Effector memory CD4-positive, alpha-beta T cell (primary cell): ENCODE measurements at places on chromosomes 1 and 21.
A peak's percentile ranks its signal among the peaks of the same experiment; 100 is the strongest.

DNA sequence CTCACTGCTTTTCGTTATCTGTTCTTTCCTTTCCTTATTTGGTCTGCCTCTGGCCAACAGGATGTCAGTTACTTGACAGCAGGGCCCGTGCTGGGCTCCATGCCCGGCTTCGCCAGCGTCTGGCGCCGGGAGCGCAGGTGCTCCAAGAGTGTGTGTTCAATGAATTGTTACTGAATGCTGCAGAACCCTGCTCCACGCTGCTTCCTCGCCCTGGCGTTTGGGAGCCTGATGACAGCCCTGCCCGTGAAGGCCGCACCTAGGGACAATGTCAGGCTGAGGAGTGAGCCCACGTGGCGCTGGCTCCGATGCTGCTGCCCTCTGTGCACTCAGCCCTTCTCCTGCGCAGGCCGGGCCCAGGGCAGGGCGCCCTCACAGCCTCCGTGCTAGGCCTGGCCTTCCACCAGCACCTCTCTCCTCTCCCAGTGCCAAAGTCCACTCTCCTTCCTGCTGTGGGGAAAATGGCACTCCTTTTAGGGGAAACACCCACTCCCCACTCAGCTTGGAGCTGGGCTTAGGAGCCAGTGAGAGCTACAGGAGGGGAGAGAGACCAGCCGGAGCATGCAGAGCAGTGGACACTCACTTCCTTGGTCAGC is 51.4 kb downstream of the ACBD3 start:
- DNase-seq: no peak

GRCh38 chr1:118877668-118878396 is 110.3 kb downstream of the TBX15 start:
- no peak for DNase-seq

DNA sequence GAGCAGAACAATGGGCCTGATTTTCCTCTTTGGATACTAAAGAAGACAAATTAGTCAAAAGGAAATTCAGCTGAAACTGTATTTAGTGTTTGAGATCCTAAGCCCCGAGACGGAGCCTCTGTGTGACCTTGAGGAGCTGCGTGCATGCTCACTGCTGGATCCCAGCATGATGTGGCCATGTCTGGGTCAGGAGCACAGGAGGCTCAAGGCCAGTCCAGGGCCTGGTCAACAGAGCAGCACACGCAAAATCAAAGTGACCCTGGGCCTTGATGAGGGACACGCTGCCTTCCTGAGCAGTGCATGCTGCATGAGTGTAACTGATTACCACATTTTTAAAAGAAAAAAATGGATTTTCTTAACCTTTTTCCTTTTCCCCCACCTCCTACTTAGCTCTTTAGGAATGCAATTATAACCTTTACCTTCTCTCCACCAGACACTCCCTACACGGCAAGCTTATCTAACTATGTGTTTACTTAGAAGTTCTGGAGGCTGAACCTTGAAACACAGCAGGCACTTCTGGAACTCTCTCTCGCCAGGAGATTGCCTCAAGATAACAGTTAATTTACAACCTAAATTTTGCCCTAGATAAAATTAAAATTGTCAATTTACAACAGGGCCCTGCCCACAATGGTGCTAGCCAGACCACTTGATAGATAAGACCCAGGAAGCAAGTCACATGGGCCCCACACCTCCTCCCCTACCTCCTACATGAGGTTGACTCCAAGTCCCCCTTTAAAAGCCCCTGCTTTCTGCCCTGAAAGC is 144.6 kb downstream of the LRIG2 start:
- DNase-seq: no peak

DNA sequence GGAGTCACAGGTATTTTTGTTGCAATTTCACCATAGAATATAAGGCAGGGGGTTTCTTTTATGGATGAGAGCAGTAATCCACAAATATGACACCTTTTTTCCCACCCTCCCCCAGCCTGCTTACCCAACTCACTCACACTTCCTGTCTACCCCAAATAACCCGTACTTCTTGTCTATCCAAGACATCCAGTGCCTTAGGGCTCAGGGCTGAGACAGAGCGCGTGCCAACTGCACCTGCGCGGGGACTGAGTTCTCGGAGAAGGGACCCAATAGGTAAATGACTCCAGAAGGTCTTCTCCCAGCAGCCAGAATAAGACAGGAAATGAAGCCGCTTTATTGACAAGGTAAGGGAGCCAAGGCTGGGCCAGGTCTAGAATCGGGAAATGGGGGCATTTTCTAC is 369.1 kb downstream of the SIPA1L2 start:
- DNase-seq: no peak

DNA sequence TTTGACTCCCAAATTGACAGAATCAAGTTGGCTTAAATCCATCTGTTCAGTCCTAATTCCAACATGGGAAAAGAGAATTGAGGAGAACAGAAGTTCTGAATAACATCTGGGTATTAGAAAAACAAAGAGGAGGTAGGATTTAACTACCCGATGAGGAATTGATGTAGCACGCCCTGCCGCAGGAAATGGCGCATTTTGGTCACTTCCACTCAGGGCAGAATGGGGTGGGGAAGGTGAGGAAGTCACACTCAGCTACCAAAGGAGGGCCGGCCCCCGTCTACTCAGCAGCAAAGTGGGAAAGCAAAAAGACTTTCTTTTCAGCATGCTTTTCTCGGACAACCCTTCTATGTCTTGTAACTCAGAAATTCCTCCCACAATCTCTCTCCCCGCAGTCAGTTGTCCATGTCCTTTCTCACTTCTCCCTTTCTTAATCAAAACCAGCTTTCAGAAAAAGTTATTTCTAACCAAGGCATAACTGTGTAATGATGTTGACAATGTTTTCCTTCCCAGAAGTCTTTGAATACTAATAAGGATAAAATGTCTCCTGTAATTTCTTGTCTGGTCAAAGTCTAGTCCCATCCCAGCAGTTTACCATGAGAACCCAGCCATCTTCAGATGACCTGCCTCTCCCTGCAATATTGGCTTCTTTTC is 60.5 kb upstream of the SIPA1L2 start:
- no peak for DNase-seq

- no peak for DNase-seq
Measured at GRCh38 chr1:10555635-10556429, 81.1 kb downstream of the PEX14 start.

DNA sequence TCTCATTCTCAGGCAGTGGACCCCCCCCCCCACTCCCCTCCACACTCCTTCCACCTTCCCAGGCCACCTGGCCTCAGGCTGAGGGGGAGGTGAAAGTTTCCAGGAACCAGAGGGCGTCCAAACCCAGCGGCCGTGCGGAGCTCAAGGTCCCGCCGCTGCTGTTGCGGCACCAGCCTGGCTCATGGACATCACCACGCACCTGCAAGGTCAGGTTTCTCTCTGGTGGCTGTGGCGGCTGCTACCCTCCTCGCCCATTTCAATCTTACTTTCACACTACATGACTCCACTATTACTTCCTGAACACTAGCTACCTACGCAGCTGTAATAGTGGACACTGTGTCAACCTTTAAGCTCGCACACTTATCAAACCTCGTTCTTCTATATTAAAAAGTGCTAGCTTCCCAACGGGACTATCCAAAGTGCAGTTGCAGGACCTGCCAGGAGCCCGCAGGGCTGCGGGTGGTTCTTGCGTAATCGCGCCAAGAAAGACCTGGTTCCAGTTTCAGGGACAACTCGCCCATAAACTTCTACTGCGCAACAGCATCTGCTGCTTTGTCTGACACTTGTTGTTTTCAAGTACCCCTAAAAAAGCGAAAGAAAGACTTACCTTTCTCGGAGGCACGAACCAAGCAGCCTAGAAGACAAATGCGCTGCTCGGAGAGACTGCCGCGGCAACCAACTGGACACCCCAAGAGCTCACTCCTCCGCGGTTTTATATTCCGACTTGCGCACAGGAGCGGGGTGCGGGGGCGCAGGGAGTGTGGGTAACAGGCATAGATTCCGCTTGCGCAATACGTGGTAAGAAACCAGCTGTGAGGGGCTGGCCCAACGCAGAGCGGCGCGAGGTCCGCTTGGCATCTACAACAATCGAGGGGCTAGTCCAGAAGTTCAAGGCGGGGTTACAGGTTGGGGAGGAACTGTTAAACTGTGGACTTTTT is at the start of gene DIRAS3:
DIRAS3 (minus strand) TSS at position 687 of the 938 bp plus-strand sequence. CDS start 3,330 bp downstream, outside the sequence.
- DNase-seq: no peak

DNA sequence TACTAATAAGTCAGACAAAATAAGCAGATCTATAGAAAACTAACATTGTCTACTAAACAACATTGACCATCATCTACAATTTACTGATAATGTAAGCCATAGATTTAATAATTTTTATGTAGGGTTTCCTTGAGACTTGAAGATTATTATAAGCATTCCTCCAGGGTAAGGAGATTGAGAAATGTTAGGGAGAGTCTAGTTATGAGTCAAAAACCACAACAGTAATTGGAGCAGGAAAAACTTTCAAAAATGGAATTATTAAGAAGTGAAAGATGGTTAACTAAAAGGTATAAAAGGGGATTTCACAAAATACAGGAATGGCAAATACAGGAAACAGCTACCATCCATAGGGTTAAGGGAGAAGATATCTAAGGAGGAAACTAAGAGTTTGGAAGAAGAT is 12.4 kb upstream of the UHMK1 start:
- DNase-seq: no peak

- DNase-seq: peak; percentile 36
Measured at GRCh38 chr1:206557636-206558473, 50.5 kb downstream of the RASSF5 start.

DNA sequence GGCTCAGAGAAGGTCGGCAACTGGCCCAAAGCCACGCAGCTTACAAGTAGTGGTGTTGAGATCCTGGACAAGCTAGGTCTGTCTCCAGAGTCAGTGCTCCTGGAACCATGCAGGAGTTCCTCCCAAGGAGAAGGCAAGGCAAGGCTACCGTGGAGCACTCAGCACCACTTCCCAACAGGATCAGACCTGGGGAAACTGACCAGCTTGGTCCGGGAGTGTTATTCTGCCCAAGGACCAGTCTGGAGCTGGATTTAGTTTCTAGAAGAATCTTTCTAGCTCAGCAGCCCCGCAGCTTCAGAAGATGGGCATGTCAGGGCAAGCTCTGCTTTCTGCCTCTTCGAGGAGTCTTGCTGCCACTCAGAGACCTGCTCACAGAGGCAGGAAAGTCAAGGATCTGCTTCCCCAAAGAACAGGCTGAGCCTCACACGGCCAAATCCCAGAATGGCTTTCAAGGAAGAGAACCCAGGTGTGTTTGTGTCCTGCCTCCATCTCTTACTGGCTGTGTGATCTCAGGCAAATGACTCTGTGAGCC is 302.8 kb downstream of the MATN1 start:
- DNase-seq: no peak

DNA sequence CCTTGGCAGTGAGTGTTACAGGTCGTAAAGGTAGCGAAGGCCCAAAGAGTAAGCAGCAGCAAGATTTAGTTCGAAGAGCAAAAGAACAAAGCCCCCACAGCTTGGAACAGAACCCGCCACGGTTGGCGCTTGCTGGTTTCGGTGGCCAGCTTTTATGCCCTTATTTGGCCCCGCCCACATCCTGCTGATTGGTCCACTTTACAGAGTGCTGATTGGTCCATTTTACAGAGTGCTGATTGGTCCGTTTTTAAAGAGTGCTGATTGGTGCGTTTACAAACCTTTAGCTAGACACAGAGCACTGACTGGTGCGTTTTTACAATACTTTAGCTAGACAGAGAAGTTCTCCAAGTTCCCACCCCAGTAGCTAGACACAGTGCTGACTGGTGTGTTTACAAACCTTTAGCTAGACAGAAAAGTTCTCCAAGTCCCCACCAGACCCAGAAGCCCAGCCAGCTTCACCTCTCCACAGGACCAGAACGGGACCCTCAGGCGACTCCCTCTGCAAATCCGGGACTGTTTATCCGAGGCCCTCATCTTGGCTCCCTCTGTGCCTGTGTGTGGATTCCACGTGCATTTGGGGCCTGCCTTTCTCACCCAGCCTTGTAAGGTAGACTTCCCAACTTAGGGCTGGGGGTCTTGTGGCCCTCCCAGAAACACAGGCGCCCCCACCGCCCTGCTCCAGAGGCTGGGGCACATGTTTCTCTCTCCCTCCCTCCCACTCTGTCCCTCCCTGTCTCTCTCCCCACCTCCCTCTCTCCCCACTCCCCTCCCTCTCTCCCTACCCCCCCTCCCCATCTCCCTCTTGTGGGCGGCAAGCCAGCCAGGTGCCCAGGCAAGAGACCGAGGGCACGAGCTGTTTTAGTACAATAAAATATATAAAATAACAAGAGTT is 12.6 kb downstream of the FTCD start:
- DNase-seq: no peak
